Umbilical cord (tissue), 2 donors: ENCODE measurements at places on chromosomes 3 and 15.
A peak's percentile ranks its signal among the peaks of the same experiment; 100 is the strongest.

DNA sequence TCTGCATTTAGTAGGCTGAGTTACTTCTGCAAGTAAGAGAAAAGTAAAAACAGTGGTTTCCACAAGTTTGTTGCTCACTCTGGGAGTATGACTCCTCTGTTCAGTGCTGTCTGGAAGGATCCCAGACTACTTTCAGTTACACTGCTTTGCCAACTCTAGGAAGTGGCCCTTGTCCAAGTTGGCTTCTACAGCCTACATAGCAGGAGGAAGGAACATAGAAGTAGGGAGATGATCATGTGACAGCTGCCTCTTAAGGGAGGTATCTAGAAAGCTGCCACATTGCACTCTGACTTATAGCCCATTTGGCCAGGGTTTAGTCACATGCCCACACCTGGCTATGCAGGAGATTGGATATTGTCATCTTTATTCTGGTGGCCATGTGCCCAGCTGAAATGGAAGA lies 298.1 kb downstream of the NSUN3 start:
- peak; percentile 19 for DNase-seq

- no peak for DNase-seq
These were observed 53.0 kb downstream of the SLC6A1 start for GRCh38 chr3:11045536-11045935.

DNA sequence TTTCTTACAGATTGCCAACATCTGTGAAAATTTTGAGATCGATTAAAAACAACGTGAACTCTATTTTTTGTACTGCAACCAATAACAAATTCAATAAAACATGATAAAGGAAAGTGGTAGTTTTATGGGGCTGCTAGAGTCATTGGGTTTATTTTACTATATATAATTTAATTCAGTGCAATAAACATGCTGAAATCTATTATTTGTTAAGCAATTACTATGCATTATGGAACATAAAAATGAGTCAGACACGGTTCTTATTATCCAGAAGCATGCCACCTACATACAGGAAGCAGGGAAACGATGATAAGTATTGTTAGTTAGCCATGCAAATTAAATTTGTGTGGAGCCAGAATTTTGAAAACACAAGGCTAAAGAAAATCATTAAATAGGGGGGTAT lies 27.2 kb downstream of the NPHP3 start:
- DNase-seq: no peak

DNA sequence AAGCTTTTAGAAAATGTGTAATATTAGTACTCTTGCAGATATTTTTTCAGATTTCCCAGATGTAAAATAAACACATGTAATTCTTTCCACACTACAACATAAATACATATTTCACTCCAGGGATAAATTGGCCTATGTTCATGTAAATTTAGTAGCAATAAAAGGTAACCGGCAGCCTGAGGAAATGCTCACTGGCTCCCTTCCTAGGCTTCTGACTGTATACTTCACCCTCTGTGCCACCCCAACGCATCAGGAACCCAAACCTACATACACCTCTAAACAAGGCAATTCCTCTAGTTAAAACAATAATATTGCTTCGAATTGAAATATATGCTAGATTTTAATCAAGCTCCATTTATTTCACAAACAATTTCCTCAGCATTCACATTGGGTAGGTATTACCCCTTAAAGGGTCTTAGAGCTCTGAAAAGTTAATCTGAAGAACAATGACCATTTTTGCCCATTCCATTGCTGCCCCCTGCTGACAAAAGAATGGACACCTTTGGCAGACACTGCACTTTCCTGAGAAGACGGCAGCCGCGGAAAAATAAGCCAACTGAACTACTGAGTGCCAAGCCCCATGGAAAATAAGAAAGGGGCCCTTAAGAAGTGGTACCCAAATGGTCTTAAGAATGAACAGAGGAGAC lies 212.5 kb downstream of the OSBPL10 start:
- DNase-seq: peak; percentile 60

DNA sequence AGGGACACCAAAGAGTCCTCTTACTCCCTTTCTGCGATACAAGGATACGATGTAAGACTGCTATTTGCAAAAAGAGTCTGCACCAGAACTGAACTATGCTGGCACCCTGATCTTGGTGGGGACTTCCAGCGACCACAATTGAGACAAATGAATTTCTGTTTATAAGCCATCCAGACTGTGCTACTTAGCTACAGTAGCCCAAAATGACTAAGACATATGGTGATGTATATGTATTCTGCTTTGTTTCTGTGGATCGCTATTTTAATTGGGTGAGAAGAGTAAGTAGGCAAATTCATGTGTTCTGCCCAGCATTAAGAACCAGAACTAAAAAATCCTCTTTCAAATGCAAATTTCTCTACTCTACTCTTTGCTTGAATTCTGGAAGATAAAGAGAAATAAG lies 720.9 kb downstream of the DIPK2A start:
- no peak for DNase-seq

GRCh38 chr3:133930341-133930933 lies 34.8 kb upstream of the RAB6B start:
- peak; percentile 65 for DNase-seq

DNA sequence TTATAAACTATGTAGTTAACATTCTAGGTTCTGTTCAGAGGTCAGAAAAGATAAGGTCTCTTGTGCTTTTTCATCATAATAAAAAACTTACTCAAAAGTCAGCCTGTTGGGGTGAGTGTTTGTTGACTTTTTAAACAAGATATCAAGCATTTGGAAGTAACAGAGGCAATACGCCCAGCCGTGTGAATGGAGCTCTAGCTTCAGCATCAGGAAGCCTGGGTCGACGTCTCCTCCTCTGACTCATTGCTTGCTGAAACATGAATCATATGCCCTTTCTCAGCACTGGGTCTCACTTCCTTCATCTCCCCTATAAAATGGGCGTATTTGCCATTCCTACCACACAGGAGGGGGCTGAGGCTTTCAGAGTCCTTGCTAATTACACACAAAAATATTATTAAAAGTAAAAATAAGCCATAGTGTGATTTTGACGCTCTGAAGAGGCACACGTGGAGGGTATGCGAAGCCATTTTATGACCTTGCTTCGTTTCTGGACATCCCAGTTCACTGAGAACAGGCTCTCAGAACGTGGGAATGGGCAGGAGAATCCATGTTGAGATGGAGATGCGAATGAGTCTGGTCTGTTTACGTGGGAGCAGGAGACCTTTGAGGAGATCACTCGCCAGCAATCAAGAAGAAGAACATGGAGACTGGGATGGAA lies 220.8 kb upstream of the TPRG1 start:
- DNase-seq: peak; percentile 88

GRCh38 chr3:29581311-29581710 lies 300.4 kb downstream of the RBMS3 start:
- DNase-seq: no peak

GRCh38 chr3:46455231-46456115 lies 9.2 kb downstream of the LTF start:
- DNase-seq: no peak

DNA sequence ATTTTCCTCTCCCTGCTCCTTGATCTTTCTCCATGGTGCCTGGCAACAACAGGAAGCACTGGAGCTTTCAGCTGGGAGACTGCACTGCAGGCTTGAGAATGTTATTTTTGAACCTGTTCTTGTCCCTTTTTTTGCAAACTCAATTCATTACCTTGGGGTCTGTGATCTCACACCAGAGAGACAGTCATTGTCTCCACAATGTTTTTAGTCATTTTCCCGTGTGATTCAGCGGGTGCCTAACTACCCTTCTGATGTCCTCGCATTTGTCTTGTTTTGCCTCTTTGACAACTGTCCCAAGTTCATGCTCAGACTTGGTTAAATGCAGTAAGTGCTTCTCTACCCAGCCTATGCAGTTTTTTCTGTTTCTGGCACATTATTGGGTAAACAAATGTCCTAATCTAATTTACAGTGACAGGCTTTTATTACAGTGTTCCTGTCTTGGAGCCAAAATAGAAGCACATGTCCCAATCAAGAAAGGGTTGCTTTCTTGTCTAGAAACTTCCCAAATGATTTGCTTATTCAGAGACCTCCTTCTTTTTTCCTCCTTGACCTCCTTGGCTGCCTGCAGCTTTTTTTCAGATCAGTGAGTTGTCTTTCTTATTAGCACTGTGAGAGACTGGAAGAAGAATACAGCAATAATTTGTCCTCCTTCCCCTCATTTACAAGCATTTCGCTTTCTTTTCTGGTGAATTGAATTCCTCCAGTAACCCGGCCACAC lies 162.4 kb downstream of the NSUN3 start:
- DNase-seq: peak; percentile 34

DNA sequence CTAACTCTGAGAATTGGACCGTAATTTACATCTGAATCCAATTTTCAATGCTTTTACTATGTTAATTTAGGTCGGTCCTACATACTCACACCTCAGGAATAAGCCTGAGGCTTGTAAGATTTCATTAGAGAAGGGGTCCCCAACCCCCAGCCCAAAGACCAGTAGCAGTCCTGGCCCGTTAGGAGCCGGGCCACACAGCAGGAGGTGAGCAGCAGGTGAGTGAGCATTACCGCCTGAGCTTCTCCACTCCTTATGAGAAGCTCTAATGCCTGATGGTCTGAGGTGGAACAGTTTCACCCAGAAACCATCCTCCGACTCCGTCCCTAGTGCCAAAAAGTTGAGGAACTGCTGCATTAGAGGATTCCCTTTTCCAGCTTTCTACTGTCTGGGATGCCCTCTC lies 757.3 kb downstream of the SI start:
- no peak for DNase-seq

- peak; percentile 28 for DNase-seq
These were observed 44.4 kb upstream of the FAN1 start for GRCh38 chr15:30859091-30859874.

GRCh38 chr3:27661797-27662196 lies 60.3 kb downstream of the EOMES start:
- DNase-seq: no peak

GRCh38 chr3:140073278-140074045 lies 138.5 kb downstream of the CLSTN2 start:
- DNase-seq: no peak

- DNase-seq: peak; percentile 92
These were observed 281.8 kb downstream of the FAM43A start for GRCh38 chr3:194967151-194968117.

GRCh38 chr3:124202754-124203153 lies 210.8 kb upstream of the ROPN1 start:
- peak; percentile 57 for DNase-seq

GRCh38 chr3:58629629-58630028 lies 36.9 kb downstream of the FAM3D start:
- no peak for DNase-seq

DNA sequence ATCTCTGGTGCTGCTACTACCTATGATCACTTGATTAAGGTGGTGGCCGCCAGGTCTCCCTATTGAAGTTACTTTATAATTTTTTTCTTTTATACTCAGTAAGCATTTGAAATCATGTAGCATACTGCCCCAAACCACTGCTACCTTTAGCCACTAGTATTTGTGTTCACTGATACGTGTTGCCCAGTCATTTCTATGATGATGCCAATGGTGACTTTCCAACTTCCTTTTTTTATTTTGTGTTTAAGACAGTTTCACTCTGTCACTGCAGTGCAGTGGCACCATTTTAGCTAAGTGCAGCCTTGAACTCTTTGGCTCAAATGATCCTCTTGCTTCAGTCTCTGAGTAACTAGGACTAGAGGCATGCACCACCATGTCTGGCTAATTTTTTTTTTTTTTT lies 598.2 kb downstream of the NAALADL2 start:
- no peak for DNase-seq

- no peak for DNase-seq
These were observed 18.2 kb downstream of the EIF3J start for GRCh38 chr15:44554934-44555723.

DNA sequence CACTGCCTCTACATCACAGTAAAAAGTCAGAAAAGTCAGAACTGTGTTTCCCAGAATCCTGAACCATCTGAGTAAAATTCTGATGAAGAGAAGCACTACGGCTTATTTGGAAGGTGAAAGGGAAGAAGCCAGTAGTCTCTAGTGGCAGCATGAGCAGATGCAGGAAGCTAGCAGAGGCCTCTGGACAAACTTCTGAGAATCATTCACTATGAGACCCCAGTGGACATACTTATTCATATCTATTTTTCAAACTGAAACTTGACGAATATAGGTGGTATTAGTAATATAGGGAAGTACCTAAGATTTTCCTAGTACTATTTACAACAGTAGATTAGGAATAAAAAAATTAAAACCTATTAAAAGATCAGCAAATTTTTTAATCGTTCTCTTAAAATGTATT lies 272.8 kb upstream of the TTC14 start:
- DNase-seq: no peak

GRCh38 chr3:182244222-182244971 lies 532.7 kb downstream of the SOX2 start:
- DNase-seq: no peak

- DNase-seq: no peak
These were observed 218.9 kb downstream of the PDZRN3 start for GRCh38 chr3:73405853-73406252.

DNA sequence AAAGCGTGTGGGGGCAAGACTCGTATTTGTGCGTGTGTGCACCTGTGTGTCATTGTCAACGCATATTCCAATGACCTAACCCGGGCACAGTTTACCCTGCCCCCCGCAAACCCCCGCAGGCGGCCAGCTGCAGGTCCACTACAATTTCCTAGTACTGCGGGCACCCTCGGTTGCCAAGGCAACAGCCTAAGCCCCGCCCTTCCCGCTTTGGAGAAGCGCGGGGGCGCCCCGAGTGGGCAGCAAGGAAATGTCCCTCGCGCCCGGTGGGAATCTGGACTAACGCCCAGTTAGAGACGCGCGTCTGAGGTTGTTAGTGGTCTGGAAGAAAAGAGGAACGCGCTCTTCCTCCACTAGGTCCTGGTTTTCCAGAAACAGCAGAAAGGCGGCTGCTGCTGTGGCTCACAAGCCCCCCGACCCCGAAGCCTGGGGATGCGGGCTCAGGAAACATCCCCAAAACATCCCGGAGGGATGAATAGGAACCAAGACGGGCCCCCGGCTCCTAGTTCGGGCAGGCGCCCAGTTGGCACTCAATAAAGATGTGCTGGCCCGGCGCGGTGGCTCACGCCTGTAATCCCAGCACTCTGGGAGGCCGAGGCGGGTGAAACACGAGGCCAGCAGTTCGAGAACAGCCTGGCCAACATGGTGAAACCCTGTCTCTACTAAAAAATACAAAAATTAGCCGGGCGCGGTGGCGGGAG lies 1.1 kb downstream of the ABHD14A start:
- peak; percentile 79 for DNase-seq

GRCh38 chr3:24929521-24929920 lies 434.9 kb upstream of the THRB start:
- no peak for DNase-seq
